ENCODE measurements at places on chromosomes 5 and 9.

GRCh38 chr5:172235132-172235780 lies 41.3 kb downstream of the EFCAB9 start:
- DNase-seq = no peak

- no peak for DNase-seq
These were observed 88.9 kb upstream of the MRPS30 start for GRCh38 chr5:44719856-44720255.

- DNase-seq = no peak
These were observed 347.8 kb downstream of the EFNA5 start for GRCh38 chr5:107322936-107323335.

DNA sequence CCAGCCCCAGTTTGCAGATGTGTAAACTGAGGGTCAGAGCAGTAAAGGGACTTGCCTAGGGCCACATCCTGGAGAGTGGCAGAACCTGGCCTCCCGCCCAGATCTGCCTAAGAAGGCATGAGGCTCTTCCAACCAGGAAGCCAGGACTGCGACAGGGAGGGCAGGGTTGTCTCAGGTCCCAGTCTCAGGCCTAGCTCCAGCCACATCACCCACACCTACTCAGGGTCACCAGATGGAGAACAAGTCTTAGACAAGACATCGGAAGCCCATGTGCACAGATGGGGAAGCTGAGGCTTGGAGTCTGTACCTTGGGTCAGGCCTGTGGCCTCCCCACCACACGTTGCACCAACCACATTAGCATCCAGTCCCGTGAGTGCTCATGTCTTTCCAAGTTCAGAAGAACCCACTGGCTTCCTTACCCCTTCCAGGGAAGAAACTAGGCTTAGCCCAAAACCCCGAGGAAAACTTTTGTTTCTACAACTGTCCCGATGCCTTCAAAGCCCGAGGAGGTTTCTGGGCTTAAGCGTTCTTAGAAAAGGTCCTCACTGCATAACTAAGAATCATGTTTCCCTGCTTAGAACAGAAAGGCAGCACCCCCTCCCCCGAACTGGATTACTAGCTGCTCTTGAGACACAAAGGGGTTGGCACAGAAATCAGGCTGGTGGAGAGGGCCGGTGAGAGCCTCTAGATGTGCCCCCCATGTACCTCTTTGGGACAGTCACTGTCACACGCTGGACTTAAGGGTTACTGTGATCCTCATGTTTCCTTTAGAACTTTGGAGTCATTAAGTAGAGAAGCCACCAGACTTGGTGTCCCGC lies 2.2 kb downstream of the FAM78A start:
- no peak for DNase-seq

GRCh38 chr5:158537366-158537765 lies 562.4 kb downstream of the EBF1 start:
- no peak for DNase-seq

GRCh38 chr9:21828853-21829410 lies 26.5 kb downstream of the MTAP start:
- DNase-seq = no peak

DNA sequence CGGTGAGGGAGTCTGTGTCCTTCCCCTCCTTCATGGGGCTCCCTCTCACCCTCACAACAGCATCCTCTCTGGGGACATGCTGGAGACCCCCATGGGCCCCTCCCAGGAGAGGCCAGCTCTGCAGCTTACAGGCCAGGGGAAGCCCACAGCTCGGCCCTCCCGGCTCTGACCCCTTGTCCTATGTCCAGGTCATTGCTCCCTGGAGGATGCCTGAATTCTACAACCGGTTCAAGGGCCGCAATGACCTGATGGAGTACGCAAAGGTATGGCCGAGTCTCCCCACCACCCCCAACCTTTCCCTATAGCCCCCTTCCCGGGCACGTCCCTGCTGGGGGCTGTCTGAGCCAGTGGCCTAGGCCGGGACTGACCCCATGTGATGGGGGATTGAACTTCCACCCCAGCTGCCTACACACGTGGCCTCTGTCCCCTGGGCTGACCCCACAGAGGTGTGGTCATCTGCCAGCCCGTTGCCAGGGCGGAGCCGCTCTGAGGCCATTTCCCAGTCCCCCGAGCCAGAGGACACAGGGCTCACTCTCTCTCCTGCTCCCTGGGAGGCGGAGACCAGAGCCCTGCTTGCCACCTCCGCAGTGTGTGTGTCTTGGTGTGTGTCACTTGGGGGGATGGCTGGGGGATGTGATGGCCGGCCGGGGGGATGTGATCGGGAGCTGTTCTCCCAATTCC lies 21.9 kb downstream of the ASS1 start:
- no peak for DNase-seq

DNA sequence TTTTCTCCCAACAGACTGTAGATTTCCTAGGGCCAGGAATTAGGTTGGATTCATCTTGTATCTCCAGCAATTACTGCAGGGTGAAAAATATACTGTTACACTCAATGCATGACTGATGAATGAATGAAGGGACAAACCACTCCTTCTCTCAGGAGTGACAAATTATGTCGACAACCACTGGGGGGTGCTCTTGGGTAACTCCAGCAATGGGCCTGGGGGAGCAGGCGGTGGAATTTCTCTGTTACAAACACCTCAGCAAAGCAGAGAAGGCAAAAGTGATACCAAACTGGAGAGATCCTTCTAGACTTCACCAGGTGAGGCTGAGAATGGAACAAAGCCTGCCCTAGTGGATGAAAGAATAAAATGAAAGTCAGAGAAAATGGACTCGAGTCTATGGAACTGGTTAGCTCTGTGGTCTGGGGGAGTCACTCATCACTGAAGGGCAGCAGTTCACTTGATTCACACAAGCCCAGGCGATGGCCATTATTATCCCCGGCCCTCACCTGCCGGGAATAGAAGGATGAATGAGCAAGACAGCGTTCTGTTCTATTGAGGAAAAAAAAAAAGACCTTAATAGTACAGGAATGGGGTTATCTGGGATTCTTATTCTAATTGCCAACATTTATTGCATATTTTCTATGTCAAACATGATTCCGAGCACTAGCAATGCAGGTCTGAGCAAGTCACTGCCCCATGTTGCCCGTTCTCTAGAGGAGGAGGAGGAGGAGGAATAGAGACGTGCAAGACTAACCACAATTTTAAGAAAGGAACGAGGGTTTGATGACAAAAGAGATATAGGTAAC lies 341.1 kb downstream of the ASTN2 start:
- peak; percentile 13 for DNase-seq

- DNase-seq = no peak
These were observed 163.6 kb upstream of the TLE4 start for GRCh38 chr9:79408200-79408599.

GRCh38 chr9:125476645-125477044 lies 215.0 kb downstream of the GAPVD1 start:
- DNase-seq = no peak

- no peak for DNase-seq
These were observed 78.2 kb downstream of the GCNT1 start for GRCh38 chr9:76537150-76537646.

- no peak for DNase-seq
These were observed 120.2 kb downstream of the CARTPT start for GRCh38 chr5:71839096-71839884.

DNA sequence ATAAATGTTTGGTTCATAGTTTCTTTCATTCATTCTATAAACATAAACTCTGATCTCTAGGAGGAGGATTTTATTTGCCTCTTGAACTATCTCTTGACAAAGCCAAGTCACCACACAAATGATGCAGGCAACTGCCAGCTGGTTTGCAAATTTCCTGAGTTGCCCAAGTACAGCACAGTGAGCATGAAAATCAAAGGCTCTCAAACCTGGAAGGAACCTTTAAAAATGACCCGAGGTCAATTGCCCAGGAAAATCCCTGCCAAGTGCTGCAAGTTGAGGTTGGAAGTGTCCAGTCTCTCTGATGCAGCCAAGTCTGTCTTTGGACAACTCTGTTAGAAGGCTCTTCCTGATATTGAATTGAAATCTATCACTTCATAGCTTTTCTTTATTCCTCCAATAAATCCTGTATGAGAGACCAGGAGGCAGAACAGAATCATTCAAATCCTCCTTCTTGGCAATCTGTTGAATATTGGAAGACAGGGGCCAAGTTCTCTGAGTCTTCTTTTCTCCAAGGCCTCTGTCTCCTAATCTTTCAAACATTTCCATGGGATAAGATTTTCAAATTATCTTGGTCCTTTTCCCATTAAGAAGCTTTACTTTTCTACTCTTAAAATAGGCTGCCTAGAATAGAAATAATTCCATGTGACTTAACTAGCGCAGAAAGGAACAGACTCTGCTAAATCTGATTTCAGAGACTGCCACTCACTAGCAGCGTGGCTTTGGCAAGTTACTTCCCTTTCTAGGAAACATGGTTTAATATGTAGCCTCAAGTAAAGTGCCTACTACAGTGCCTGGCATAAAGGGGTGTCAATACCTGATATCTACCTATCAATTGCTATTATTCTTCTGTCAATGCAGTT lies 159.2 kb downstream of the SNX18 start:
- no peak for DNase-seq

GRCh38 chr9:125845271-125845808 lies 98.2 kb downstream of the PBX3 start:
- no peak for DNase-seq

GRCh38 chr5:109410389-109411148 lies 795 bp upstream of the PJA2 start:
- peak; percentile 51 for DNase-seq

- DNase-seq = no peak
These were observed 190.5 kb downstream of the LURAP1L start for GRCh38 chr9:12965303-12965702.

DNA sequence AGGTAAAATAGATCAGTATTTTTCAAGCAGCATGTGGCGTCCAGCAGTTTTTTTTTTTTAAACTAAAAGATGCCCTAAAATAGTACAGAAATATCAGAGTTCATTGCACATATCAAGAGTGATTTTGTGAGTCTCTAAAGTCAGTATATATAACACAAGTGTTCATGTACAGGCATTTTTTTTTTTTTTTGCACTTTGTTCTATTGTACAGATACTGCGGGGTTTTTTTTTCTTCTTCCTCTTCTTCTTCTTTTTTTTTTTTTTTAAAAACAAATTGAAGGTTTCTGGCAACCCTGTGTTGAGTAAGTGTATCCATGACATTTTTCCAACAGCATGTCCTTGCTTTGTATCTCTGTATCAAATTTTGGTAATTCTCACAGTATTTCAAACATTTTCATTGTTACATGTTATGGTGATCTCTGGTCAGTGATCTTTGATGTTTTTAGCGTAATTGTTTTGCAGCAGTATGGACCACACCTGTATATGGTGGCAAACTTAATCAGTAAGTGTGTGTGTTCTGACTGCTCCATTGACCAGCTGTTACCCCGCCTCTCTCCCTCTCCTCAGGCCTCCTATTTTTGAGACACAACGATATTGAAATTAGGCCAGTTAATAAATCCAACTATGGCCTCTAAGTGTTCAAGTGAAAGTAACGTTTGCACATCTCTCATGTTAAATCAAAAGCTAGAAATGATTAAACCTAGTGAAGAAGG lies 76.8 kb downstream of the TRIO start:
- no peak for DNase-seq

GRCh38 chr5:157549954-157550549 lies 25.5 kb downstream of the ADAM19 start:
- no peak for DNase-seq

Data from progenitor cell of endocrine pancreas (in vitro differentiated cells).